ENCODE measurements at places on chromosomes 6 and 20.

DNA sequence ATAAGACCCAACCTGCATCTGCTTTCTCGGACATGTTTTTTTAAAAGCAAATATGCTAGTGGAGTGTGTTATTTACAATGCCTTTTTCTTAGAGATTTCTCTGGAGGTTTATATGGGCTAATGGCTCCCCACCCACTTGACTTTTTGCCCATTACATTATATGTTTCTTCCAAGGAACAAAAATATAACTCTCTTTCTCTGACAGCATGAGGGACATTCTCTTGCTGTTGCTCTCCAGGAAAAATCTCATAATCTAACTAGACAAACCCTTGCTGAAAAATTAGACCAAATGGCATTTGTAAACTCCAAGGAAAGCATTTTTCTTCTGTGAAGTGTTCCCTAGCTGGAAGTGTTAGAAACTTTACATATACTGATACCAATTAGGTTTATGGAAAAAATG, 213.7 kb downstream of the PRL start:
- DNase-seq = no peak

- DNase-seq = no peak
Measured at GRCh38 chr6:10407018-10407673, 7.7 kb downstream of the TFAP2A start.

DNA sequence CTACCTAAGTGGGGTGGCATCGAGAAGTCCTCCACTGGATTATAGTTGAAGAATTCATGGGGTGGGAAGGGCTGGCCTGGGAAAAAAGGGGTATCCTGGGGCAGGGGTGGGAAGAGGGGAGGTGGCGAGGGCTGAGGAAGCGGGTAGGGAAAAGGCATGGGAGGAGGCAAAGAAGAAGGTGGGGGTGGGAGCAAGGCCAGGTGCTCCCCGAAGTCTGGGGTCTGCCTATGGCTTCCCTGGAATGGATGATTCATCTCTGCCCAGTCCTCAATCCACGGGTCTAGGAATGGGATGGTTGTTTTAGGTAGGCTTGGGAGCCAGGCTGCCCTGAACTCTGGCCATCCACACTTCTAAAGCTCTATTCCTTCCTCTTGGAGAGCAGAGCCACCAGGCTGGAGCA, 4.4 kb downstream of the PCED1A start:
- DNase-seq = no peak

GRCh38 chr6:50143011-50143719, 93.4 kb upstream of the DEFB112 start:
- no peak for DNase-seq

GRCh38 chr20:4820806-4821518, 99.3 kb downstream of the PRND start:
- DNase-seq = no peak

DNA sequence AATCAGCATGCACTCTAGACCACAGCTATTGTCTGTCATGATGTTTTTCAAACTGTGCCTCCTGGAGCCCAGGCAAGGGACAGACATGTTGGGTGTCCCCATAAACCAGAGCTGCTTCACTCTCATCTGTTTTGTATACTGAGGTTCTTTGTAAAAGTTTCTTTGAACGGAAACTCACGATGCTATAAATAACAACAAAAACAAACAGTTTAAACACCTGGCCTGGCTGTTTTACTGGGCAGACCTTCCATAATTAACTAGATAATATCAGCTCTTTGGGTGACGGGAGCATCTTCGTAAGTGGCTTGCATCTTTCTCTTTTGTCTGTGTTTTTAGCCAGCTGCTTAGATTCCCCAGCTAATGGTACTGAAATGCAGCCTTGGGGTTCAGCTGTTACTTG, 190.3 kb downstream of the ZDHHC14 start:
- no peak for DNase-seq

GRCh38 chr6:135094403-135094821, 39.8 kb upstream of the HBS1L start:
- DNase-seq = no peak

DNA sequence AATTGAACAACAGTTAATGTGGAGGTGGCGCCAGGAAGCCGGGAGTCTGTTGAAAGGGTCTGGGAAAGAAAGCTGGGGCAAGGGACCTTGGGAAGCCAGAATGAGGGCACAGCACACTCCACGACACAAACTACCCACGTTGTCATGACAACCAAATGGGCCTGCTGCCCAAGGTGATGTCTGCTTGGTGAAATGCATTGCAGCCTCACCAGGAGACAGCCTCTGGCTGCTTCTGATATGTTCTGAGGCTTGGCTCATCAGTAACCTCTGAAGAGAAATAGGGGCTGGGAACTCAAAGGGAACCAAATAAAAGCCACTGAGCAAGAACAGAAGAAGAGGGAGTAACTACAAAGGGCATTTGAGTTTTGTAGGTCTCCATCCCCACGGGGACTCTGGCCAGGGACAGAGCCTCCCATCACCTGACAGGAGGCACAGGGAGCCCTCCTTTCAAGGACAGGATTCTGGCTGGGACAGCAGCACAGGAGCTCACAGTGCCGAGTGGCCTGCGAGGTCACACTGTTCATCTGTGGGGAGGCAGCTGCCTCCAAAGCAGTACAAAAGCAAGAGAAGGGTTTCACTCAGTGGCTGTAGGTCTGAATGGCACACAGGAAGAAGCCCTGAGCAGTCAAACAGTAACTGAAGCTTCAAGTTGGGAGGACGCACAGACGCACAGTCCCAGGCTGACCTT, 44.6 kb upstream of the KCNK16 start:
- DNase-seq = no peak

DNA sequence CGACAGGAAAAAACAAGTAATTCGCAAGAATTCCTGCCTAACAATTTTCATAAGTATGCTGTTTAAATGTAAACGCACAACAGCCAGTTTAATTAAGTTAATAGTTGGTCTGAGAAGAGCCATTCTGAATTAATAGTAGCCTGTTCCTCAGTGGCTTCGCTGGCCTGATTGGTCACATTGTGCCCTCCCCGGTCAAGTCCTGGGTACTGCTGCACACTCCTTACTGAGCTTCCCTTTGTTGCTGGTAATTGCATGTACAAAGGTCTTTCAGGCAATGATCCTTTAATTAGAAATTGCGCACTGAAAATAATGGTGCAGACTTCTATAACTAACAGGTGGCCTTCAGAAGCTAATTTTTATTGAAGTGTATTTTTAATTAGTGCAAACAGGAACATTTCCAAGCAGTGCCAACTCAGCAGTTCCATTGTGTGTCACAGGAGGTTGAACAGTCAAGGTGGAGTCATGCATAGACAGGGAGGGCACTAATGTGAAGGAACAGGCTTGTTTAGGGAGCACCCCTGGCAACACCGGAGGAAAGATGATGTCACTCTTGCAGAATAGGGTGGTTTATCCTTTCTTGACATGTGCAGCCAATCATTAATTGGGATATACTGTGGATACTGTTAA, 92.6 kb upstream of the SLC22A23 start:
- DNase-seq = no peak

DNA sequence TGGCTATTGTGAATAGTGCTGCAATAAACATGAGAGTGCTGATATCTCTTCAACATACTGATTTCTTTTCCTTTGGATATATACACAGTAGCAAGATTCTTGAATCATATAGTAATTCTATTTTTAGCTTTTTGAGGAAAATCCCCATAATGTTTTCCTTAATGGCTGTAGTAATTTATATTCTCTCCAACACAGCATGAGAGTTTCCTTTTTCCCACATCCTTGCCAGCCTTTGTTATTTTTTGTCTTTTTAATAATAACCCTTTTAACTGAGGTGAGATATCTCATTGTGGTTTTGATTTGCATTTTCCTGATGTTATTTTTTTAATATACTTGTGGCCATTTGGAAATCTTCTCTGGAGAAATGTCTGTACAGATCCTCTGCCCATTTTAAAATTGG, 132.6 kb downstream of the PRL start:
- DNase-seq = no peak

DNA sequence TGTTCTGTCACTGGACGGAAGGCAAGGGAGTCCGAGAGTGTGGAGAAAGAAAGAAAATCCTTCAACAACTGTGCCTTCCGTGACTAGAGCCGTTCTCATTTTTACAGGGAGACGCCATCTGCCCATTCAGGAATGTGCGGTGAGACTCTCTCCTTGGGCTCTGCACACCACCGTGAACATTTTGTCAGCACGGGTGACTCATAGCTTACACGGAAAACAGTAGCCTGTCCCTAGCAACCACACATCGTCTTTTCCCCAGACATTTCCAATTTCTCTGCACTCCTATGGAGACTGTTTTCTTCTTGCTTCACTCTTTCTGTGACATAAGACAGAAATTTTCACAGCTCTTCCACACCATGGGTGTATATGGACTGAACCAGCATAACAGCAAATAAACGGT, 55.1 kb downstream of the TBXT start:
- DNase-seq = no peak

- no peak for DNase-seq
Measured at GRCh38 chr20:16308754-16309153, 264.5 kb downstream of the KIF16B start.

- no peak for DNase-seq
Measured at GRCh38 chr6:138377844-138378243, at the start of gene SMIM28. TSS of gene SMIM28 (plus strand) at chr6:138377905. CDS start at chr6:138378073, 168 bp downstream.

GRCh38 chr6:70310063-70310694, 7.3 kb upstream of the COL9A1 start:
- peak; percentile 18 for DNase-seq

DNA sequence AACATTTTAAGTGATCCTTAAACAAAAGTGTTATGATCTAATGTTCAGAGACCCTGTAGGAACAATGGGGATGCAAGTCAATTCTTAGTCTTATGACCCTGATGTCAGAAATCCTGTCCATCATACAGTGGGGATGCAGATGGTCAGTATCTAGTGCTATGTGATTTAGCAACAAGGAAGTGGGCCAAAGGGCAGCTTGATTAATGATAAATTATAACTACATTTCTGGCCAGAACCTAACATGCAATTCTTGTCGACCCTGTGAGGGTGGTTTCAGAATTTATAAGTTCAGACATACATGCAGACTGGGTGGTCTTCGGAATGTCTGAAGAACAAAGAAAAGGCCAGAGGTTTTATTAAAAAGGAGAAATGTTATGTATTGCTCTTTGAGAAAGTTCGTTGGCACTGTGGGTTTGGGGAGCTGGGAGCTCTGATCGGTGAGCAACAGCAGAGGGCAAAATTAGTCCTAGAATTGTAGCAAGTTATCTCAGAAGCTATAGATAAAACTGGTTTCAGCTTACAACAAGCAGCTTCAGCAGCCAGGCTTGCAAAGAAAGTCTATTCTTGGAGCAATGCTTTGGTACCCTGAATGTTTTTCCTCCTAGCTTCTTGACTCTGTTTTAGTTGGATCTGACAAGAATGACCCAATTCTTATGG, 50.8 kb downstream of the RPF2 start:
- no peak for DNase-seq

DNA sequence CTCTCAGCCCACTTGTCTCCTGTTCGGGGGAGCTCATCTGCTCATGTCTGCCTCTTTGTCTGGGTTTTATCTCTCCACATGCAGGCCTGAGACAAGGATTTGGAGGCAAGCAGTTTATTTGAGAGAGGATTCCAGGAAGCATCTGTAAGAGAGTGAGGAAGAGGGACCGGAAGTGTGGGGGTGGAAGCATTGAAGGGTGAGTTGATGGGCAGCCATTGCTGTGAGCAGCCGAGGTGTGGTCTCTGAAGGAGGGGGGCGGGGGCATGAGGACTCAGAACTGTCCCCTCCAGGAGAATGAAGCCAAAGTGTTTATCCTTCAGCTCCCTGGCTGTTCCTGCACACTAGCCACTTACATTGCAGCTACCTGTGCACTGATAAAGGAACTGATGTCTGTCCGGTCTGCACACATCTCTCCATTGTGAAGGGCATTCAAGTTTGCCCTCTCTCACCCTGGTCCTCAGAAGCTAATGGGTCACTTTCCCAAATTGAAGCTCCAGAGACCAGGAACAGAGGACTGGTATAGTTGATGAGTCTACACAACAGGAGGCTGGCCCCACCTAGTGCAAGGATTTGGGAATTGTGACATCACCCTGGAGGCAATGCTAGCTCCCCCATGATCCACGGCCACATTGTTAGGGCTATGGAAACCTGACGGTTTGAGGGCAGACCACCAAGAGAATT, 100.5 kb upstream of the FOXA2 start:
- no peak for DNase-seq

- DNase-seq = no peak
Measured at GRCh38 chr20:35122756-35123405, 24.3 kb downstream of the EDEM2 start.

GRCh38 chr6:167825332-167826229, 1.1 kb upstream of the AFDN start:
- peak; percentile 78 for DNase-seq

DNA sequence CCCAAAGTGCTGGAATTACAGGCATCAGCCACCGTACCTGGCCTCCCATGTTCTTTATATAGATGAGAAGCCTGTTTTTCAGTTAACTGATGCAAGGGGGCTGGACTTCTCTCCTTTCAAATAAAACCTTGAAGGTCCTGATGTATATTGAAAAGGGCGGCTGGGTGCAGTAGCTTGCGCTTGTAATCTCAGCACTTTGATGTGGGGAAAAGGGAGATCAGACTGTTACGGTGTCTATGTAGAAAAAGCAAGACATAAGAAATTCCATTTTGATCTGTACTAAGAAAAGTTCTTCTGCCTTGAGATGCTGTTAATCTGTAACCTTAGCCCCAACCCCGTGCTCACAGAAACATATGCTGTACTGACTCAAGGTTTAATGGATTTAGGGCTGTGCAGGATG, 16.1 kb upstream of the SAMHD1 start:
- no peak for DNase-seq

- DNase-seq = no peak
Measured at GRCh38 chr6:42904467-42904866, 11.4 kb upstream of the PTCRA start.

DNA sequence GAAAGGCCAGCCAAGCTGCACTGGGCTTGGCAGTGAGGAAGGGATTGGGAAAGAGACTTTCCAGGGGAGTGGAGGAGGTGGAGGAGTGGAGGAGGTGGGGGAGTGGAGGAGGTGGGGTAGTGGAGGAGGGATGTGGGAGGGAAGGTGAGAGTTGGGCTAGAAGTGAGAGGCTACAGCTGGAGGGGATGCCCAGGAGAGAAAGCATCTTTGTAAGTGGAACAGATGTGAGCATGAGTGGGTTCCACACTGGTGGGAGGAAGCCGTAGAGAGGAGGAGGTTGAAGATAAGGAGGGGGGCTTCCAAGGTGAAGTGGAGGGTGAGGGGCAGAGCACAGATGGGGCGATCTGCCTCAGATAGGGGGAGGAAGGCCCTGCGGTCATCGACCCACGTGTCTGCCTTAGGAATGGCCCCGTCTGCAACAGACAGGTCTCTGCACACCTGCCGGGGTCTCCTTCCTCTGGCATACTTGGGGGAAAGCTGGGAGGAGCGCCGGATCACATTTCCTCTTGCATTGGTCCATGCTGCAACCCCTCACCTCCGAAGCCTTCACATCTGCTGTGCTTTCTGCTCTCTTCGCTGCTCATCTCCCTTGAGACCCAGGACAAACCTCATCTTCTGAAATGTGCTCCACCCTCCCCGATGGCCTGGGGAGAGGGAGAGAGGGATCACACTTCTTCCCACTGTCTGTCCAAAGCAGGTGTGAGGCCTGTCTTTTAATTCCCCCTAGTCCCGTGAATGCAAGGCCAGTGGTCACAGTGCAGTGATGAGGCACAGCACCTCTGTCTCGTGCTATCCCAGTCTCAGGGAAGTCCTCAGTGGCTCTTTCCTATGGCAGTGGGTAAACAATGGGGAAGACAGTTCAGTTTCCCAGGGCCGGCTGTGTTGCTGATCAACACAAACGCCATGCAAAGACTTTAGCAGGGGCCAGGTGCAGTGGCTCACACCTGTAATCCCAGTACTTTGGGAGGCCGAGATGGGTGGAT, 48.6 kb upstream of the SNX9 start:
- DNase-seq = no peak
